ENCODE measurements at places on chromosomes 11 and 22. TPM values are rescaled to one million over a fixed set of nuclear protein-coding genes. Genes with fewer than 3 reads are reported as not detected.

DNA sequence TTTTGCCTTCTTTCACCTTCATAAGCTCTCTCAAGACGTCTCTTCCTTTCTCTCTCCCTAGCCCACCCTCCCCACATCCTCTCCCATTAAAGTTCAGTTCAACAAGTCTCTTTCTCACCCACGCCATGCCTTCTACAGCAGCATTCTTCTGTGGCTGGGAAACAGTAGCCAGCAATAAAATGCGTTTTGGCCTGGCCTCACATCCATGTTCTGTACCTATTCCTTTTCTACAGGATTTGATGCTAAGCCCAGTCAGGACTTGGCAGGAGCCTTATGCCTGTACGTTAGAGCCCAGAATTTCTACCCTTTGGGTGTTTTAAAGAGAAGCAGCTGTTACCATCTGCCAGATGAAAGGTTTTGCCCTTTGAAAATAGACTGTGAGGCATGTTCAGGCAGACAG, 7.1 kb upstream of the CD44 start:
- DNase-seq: no peak

Gene ZNF214
- total RNA-seq: 1.7 TPM

GRCh38 chr11:64677441-64678023, 45.5 kb downstream of the NRXN2 start:
- no peak for DNase-seq

Gene OR5AN1
- not detected for total RNA-seq

DNA sequence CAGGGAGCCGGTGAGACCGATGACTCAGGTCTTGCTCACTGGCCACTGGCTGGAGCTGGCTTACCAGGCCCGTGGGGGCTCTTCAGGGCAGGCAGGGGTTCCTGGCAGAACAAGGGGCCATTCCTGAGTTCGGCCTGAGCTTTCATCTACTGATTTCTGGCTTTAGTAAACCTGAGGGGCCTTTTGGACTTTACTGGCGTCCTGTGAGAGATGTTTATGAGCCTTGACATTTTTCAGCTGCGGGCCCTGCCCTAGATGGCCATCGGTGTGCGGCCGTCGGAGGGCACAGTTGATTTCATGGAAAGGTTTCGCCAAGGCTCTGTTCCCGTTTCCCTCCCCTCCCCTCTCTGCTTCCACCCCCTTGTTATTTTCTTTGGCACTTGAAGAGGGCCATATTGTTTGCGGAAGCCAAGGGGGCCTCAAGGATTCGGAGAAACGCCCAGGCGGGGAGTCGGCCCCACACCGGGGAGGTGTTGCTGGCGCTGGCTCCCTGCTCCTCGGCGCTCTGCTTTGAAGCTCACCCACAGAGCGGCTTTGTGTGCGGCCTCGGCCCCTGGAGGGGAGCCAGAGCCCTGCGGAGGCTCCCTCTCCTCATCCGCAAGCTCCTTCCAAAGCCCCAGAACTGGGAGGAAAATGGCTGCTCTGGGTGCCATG, 17.7 kb downstream of the ELF5 start:
- DNase-seq: no peak

DNA sequence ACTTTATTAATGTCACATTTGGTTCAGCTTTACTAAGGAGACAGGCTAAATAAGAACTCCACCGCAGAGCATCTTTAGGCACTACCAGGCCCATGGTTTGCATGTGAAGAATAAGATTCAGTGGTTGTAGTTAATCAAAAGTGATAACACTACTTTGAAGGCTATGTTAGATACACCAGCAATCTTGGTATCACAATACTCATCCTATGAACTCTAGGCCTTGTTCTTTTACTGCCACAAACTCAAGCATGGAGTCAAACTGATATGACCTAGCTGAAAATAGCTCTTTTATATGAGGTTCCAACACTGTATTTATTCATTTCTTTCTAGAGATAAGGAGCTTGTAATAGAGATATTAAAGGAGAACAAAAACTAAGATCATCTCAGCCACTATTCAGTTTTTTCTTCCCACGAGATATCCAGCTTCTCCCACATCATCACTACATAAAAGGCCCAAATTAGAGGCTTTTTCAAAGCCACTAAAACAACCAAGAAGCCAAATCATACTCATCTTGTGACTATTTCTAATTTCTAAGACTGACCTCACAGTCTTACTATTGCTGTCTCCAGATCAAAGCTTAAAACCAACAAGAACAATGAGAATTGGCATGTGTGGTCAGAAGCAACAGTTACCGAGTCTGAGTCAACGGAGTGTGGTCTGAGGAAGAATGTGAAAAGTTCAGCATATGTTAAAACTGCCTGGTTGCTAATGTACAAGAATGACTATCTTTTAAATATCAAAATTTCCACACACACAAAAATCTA, 25.1 kb upstream of the GUCY1A2 start:
- no peak for DNase-seq

DNA sequence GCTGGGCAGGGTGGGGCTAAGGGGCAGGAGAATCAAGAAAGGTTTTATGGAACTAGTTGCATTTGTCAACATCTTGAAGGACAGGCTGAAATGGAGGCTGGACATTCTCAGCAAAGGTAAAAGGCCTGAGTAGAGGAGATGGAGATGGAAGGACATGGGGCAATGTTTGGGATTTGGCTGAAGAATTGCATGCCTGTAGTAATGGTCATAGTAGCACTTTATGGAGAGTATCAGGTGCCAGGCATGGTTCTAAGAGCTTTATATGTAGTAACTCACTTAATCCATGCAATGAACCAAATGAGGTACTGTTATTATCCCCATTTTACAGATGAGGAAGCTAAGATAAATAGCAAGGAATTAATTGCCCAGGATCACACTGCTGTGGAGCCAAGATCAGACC, 23.9 kb downstream of the BMAL1 start:
- no peak for DNase-seq
